Placental pericyte (primary cell): ENCODE measurements at places on chromosomes 7 and 10. TPM values are rescaled to one million over a fixed set of nuclear protein-coding genes. Genes with fewer than 3 reads are reported as not detected.

The ASIC3 gene
- total RNA-seq = 0.44 TPM in 1 of 2 replicates, not detected in the other

The LRRD1 gene
- under 0.01 TPM in 1 of 2 replicates, not detected in the other for total RNA-seq

The CARD11 gene
- 0.88 and 1.0 TPM in 2 replicates for total RNA-seq

The SPDYE8 gene
- not detected in 2 replicates for total RNA-seq

The PIK3CG gene
- total RNA-seq = 0.66 and 1.9 TPM in 2 replicates

The ZNF485 gene
- 1.1 and 2.6 TPM in 2 replicates for total RNA-seq

The CADPS2 gene
- 7.7 and 19.9 TPM in 2 replicates for total RNA-seq

The MYO1G gene
- total RNA-seq = 0.14 and 0.22 TPM in 2 replicates

The ZNF425 gene
- 1.6 and 3.9 TPM in 2 replicates for total RNA-seq

The LIPJ gene
- total RNA-seq = not detected in 2 replicates

The PDE6C gene
- total RNA-seq = not detected in 2 replicates

The SFTPD gene
- 0.66 TPM in 1 of 2 replicates, not detected in the other for total RNA-seq

The SYCE1 gene
- total RNA-seq = 8.3 and 9.7 TPM in 2 replicates

The PILRA gene
- total RNA-seq = not detected in 2 replicates

The OR6V1 gene
- total RNA-seq = not detected in 2 replicates

The INPP5F gene
- total RNA-seq = 21.4 and 26.9 TPM in 2 replicates

The GIMAP8 gene
- under 0.01 TPM in 1 of 2 replicates, not detected in the other for total RNA-seq

The ACBD5 gene
- total RNA-seq = 12.3 and 22.9 TPM in 2 replicates

The POLL gene
- total RNA-seq = 11.9 and 16.4 TPM in 2 replicates

The MAT1A gene
- total RNA-seq = not detected in 2 replicates

The NPFFR1 gene
- total RNA-seq = not detected in 2 replicates

The CDCA7L gene
- total RNA-seq = 32.8 and 44.0 TPM in 2 replicates

The LRRC61 gene
- 2.3 and 2.8 TPM in 2 replicates for total RNA-seq

The LDB3 gene
- total RNA-seq = under 0.01 TPM in 1 of 2 replicates, not detected in the other

The VDAC2 gene
- total RNA-seq = 170 and 172 TPM in 2 replicates

The ADAM12 gene
- 30.4 and 63.7 TPM in 2 replicates for total RNA-seq

The FKBP6 gene
- total RNA-seq = not detected in 2 replicates

The MYL7 gene
- total RNA-seq = 0.44 TPM in 1 of 2 replicates, not detected in the other

The ZNF33A gene
- total RNA-seq = 11.2 and 12.7 TPM in 2 replicates

The PLA2G12B gene
- not detected in 2 replicates for total RNA-seq

The CPA1 gene
- total RNA-seq = 1.8 TPM in 1 of 2 replicates, not detected in the other

The PRKAG2 gene
- total RNA-seq = 15.6 and 19.3 TPM in 2 replicates

The LLCFC1 gene
- not detected in 2 replicates for total RNA-seq

The XPNPEP1 gene
- total RNA-seq = 94.6 and 185 TPM in 2 replicates

The PDE1C gene
- total RNA-seq = 0.22 and 2.0 TPM in 2 replicates

The PHKG1 gene
- total RNA-seq = 0.86 and 0.88 TPM in 2 replicates

The LIPF gene
- total RNA-seq = not detected in 2 replicates

The OR2A5 gene
- not detected in 2 replicates for total RNA-seq

The AZGP1 gene
- total RNA-seq = not detected in 2 replicates

The EFCAB10 gene
- total RNA-seq = under 0.01 TPM in 1 of 2 replicates, not detected in the other

The ITPRID1 gene
- total RNA-seq = not detected in 2 replicates

The ZNF783 gene
- 10.1 and 12.6 TPM in 2 replicates for total RNA-seq

The CLDN4 gene
- total RNA-seq = 0.22 TPM in 1 of 2 replicates, not detected in the other

The SLC29A3 gene
- 1.3 and 2.0 TPM in 2 replicates for total RNA-seq
